A549 (cell line): ENCODE measurements at places on chromosomes 13 and 19. TPM values are rescaled to one million over a fixed set of nuclear protein-coding genes. Genes with fewer than 3 reads are reported as not detected.

Gene PSG5
- polyA plus RNA-seq: 0.35 to 0.39 TPM (median 0.36 TPM) in 3 replicates

Gene N4BP2L1
- polyA plus RNA-seq: 0.41 to 0.64 TPM (median 0.55 TPM) in 3 replicates

Gene TEX29
- 0.13 TPM in 1 of 3 replicates, not detected in the others for polyA plus RNA-seq

Gene GJB2
- 0.26 to 0.40 TPM (median 0.33 TPM) in 3 replicates for polyA plus RNA-seq

Gene CATSPERD
- polyA plus RNA-seq: 0.17 TPM in 1 of 3 replicates, not detected in the others

Gene ANGPTL8
- 0.16 TPM in 1 of 3 replicates, not detected in the others for polyA plus RNA-seq

Gene ZNF43
- 8.3 to 9.6 TPM (median 9.3 TPM) in 3 replicates for polyA plus RNA-seq

Gene IGSF23
- 0.35 to 0.45 TPM (median 0.42 TPM) in 3 replicates for polyA plus RNA-seq

Gene ZNF99
- not detected in 3 replicates for polyA plus RNA-seq

Gene TEAD2
- 19.0 to 26.3 TPM (median 25.3 TPM) in 3 replicates for polyA plus RNA-seq

Gene WASF3
- 0.09 to 0.12 TPM (median 0.10 TPM) in 3 replicates for polyA plus RNA-seq

Gene UPK1A
- 0.37 to 0.44 TPM (median 0.39 TPM) in 3 replicates for polyA plus RNA-seq

Gene LILRA1
- polyA plus RNA-seq: not detected in 3 replicates

Gene CRX
- not detected in 3 replicates for polyA plus RNA-seq

Gene FARP1
- 9.4 to 12.0 TPM (median 10.0 TPM) in 3 replicates for polyA plus RNA-seq

Gene PRX
- 1.3 to 1.8 TPM (median 1.8 TPM) in 3 replicates for polyA plus RNA-seq

GRCh38 chr13:98144801-98145350, 2.0 kb downstream of the FARP1 start:
- DNase-seq: peak; percentile 19

DNA sequence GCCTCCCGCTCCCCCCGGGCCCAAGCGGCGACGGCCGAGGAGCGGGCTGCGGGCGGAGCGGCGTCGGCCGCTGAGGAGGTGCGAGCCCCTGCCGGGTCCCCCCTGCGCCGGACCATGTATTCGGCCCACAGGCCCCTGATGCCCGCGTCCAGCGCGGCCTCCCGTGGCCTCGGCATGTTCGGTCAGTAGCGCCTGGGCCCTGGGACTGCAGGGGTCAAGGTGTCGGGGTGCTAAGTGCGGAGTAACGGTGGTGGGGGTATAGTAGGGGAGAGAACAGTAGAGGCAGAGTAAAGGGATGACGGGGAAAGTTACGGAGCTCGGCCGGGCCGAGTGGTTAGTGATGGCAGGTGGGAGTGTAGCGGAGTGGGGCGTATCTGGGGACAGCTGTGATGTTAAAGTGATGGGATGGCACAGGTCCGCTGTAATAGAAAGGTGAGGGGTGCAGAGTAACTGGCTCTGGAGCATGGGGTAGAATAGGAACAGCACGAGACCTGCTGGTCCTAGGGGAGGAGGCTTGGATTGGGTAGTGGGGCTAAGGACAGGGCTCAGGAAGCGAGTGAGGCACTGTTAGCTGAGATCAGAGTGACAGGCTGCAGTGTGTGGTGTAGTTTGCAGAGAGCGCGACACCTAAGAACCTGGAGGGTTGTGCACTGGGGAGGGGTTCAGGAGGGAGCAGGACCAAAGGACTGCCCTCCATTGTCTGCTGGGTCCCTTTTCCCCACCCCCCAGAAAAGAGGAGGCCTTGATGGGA, 15.7 kb downstream of the CIC start:
- DNase-seq: no peak

- DNase-seq: no peak
Measured at GRCh38 chr13:107216046-107216755, 648.3 kb upstream of the ARGLU1 start.

DNA sequence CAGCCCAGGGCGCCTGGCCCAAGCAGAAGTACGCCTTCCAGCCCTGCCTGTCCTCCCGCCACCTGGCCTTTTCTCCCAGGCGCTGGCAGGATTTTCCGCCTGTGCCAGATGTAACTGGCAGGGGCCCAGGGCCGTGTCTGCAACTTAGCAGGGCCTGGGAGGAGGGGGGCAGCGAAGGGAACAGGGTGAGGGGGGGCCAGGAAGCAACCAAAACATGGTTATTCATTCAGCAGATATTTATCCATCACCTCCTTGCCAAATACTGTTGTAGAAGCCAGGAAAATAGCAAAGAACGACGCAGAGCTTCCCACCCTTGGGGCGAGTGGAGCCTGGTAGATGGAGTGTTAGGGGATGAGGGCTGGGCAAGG, 5.6 kb downstream of the TLE6 start:
- no peak for DNase-seq

DNA sequence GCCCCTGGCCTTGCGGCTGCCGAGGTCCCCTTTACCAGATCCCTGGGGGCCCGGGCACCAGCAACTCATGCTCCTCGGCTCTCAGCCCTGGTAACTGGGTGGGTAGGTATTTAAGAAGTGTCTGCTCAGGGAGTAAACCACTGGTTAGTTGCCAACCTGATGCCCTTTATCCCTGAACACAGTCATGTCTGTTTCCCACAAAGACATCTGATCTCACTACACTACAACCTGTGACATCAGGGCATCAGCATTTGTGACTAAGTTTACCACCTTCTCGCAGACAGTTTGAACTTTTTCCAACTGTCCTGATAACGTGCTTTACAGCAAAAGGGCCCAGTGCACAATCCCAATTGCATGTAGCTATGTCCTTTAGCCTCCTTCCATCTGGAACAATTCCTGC, 22.0 kb downstream of the GGACT start:
- DNase-seq: no peak

GRCh38 chr13:28564030-28564429, 69.1 kb upstream of the FLT1 start:
- DNase-seq: no peak

GRCh38 chr19:5801796-5802619, 2.9 kb upstream of the NRTN start:
- DNase-seq: no peak

DNA sequence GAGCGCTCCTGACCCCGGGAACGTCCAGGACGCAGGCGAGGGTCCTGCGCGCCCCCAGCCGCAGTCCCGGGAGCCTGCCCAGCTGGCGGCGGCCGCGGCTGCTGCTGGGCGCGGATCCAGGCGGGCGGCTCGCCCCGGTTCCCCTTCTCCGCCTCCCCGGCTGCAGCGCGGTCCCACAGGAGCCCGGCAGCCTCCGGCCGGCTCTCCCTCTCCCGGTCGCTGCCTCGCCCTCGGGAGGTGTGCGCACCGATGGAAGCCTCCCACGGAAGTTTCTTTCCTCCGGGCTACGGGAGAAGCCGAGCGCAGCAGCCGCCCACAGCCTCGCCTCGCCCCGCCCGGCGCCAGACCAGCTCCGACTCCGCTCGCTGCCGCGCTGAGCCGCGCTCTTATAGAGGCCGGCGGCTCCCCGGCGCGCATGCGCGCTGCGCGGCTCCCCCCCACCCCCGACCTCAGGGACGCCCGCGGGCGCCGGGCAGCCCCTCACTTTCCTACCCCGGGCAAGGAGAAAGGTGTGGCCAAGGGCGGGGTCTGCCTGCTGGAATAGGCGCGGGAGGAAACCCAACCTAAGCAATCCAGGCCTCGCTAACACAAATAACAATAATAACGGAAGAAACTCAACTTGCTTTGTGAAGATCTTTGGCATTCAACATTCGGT, at the start of gene SHISA2:
Gene SHISA2, minus strand, starts transcription at position 360 of the 655 bp plus-strand sequence. CDS start 1,041 bp downstream, outside the sequence.
- peak; percentile 14 for DNase-seq

- DNase-seq: no peak
Measured at GRCh38 chr13:31675440-31675953, 63.8 kb upstream of the RXFP2 start.

- no peak for DNase-seq
Measured at GRCh38 chr19:5205937-5206750, 134.5 kb downstream of the PTPRS start.

GRCh38 chr13:33711436-33711835, 106.5 kb upstream of the RFC3 start:
- no peak for DNase-seq

DNA sequence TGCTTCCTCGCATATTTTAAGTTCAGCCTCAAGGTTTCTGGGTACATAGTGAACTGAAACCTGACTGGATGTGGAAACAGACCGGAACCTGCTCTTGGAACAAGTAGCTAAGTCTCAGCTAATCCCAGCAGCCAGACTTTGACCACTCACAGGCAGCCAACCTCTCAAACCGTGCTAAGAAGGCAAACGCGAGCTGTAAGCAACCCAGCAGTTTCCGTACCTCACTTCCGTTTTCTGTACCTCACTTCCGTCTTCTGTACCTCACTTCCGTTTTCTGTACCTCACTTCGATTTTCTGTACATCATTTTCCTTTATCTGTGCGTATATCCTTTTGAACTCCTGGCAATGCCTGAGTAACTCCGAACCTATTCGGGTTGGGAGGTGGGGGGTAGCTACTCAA, 96.8 kb downstream of the SUCLA2 start:
- DNase-seq: no peak

DNA sequence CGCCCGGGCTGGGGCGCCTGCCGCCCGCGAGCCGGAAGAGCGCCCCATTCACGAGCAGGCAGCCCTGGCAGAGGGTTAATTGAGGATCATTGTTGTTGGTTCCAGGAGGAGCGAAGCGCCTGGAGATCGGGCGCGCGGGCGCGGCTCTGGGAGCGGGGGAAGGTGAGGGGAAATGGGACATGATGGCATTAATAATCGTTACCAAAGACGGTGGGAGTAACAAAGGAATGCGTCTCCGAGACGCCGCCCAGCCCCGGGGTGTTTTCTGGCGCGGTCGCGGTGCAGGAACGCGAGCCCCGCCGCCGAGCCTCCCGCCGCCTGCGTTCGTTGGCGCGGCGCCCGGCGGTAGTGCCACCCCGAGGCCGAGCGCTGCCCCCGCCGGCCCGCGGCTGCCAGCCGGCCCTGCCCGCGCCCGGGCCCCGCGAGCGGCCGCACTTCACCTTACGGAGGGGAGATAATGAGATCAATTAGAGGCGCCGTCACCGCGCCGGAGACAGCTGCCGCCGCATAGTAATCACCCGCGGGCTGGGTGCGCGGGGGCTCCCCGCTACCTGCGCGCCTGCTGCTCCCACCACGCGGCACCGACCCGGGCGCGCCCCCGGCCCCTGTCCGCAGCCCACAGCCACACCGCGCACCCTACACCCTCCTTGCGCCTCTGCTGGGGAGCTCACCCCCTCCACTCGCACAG, 2.8 kb downstream of the ZNF536 start:
- DNase-seq: no peak

DNA sequence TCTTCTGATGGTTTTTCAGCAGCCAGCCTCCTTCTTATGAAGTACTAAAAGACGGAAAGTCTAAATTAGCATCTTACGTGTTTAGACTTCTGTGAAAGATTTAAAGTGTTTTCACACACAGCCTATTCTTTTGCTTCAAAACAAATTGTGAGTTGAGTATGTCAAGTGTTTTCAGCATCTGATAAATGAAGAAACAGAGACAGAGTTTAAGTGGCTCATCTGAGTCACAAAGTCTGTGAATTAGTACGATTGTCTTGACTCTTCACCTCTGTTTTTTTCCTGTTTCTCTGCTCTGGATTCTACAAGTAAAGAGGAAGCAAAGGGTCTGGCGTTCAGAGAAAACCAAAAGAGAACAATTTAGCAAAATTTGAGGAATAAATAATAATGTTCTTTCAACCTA, 116.4 kb downstream of the FRY start:
- no peak for DNase-seq

DNA sequence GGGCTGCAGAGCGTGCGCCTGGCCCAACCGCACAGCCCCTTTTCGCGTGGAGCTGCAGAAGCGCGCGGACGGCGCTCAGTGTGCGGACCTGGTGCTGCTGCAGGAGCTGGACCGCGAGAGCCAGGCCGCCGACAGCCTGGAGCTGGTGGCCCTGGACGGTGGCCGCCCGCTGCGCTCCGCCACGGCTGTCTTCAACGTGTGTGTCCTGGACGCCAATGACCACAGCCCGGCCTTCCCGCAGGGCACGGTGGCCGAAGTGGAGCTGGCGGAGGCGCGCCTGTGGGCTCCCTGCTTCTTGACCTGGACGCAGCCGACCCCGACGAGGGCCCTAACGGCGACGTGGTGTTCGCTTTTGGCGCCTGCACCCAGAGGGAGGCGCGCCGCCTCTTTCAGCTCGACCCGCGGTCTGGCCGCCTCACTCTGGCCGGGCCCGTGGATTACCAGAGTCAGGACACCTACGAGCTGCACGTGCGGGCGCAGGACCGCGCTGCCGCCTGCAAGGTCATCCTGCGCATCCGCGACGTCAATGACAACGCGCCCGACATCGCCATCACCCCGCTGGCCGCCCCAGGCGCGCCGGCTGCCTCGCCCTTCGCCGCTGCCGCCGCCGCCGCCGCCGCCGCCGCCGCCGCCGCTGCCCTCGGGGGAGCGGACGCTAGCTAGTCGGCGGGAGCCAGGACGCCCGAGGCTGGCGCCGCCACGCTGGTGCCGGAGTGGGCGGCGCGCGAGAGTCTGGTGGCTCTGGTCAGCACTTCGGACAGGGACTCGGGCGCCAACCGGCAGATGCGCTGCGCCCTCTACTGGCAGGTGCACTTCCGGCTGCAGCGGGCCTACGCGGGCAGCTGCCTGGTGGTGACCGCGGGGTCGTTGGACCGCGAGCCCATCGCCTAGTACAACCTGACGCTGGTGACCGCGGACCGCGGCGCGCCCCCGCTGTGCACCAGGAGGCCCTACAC, 172.2 kb downstream of the OLFM4 start:
- DNase-seq: no peak

DNA sequence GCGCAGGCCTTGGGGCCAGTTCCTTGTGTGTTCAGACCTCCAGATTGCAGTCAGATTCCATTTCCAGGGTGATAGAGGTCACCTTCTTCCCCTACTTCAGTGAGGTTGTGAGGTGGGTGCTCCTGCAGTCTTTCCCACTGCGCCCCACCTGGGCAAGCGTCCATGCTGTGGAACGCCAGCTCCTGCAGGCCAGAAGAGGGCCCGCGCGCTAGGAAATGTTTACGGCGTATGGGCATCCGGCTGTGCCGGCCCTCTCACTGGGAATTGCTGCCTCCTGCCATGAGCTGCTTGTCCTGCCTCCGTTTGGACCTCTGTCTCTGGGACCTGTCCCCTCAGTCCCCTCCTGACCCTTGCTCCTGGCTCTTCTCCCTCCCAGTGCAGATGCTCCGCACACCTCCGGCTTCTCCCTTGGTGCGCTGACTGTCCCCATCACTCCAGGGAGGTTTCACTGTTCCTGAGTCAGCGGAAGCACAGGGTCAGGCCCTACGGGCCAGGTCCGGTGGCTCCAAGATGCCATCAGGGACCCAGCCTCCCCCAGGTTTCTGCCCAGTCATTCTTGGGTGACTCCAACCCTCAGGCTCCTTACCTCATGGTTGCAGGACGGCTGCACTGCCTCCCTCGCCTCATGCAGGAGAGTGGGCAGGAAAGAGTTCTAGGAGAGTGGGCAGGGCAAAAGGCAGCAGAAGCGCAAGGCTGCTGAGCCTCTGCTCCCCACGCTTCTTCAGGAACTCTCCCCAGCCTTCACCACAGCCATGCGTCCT, 56.6 kb downstream of the SMARCA4 start:
- DNase-seq: no peak

- DNase-seq: peak; percentile 75
Measured at GRCh38 chr19:2047449-2048103, 3.5 kb downstream of the MKNK2 start.

GRCh38 chr13:29909975-29910674, 59.7 kb upstream of the UBL3 start:
- peak; percentile 31 for DNase-seq

- no peak for DNase-seq
Measured at GRCh38 chr13:27334774-27335435, 64.3 kb downstream of the RASL11A start.

- no peak for DNase-seq
Measured at GRCh38 chr13:43846496-43847158, 32.9 kb downstream of the CCDC122 start.

- DNase-seq: no peak
Measured at GRCh38 chr13:27791146-27791900, 960 bp upstream of the GSX1 start.
